ENCODE measurements at places on chromosomes 6 and 20.
A peak's percentile ranks its signal among the peaks of the same experiment; 100 is the strongest.

GRCh38 chr6:110617057-110617456 lies 140.6 kb upstream of the SLC22A16 start:
- peak; percentile 69 for DNase-seq

DNA sequence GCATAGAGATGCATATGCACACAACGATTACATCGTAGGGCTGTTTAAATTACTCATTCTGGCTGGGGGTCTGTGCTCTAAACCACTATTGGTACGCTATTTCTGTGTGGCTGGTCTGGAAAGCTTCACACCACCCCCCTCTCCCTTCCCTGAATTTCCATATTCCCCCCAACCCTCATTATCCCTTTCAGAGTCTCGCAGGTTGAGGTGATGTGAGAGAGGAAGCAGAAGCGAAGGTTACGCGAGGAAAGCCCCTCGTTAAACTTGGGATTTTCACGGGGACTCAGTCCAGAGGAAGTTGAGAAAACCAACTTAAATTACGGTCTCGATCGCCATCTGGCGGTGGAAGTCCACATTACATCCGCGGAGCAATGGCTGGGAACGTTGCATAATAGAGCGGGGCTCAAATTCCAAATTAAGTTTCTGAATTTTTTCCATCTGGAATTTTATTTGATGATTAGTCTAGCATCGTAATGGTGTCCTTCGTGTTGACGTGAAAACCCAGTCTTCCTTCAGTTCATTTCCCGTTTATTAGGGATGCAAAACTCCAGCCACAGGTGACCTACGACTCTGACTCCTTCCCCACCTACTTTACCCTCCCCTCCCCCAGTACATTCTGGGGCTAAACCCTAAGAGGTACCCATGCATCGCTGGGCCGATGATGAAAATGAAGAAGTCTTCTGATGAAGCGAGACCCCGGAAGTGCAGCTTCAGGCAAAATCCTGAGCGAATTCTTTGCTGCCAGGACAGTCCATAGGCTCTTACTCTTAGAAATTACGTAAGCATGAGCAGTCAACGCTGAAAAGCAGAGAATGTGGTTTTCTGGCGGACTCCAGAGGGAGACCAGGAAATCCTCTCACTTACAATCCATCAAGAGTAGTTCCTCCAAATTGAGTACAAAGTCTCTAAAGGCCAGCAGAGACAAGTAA lies 19.7 kb downstream of the HLA-DOB start:
- DNase-seq, result peak; percentile 88

DNA sequence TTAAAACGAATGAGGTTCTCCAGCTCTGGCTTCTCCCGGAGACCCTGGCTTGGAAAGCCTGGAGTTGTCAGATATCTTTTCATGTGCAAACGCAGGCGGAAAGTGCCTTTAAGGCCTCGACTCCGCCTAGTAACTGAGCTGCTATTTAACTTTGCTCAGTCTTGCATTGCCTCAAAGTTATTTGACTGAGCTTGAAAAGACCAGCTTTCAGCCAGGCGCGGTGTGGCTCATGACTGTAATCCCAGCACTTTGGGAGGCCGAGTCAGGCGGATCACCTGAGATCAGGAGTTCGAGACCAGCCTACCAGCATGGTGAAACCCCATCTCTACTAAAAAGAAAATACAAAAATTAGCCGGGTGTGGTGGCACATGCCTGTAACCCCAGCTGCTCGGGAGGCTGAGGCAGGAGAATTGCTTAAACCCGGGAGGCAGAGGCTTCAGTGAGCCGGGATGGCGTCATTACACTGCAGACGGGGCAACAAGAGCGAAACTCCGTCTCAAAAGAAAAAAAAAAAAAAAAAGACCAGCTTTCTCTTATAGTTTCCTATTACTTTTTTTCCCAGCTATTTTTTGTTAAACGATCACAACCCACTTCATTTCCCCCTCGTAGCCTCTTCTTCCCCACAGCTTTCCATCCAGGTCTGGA lies 1.9 kb downstream of the GCNT2 start:
- DNase-seq, result no peak

GRCh38 chr20:4689220-4689619 lies 32.5 kb upstream of the PRND start:
- peak; percentile 54 for DNase-seq

GRCh38 chr6:68655028-68655427 lies 19.9 kb downstream of the ADGRB3 start:
- DNase-seq, result no peak

GRCh38 chr6:2558861-2559801 lies 191.6 kb downstream of the MYLK4 start:
- DNase-seq, result no peak

DNA sequence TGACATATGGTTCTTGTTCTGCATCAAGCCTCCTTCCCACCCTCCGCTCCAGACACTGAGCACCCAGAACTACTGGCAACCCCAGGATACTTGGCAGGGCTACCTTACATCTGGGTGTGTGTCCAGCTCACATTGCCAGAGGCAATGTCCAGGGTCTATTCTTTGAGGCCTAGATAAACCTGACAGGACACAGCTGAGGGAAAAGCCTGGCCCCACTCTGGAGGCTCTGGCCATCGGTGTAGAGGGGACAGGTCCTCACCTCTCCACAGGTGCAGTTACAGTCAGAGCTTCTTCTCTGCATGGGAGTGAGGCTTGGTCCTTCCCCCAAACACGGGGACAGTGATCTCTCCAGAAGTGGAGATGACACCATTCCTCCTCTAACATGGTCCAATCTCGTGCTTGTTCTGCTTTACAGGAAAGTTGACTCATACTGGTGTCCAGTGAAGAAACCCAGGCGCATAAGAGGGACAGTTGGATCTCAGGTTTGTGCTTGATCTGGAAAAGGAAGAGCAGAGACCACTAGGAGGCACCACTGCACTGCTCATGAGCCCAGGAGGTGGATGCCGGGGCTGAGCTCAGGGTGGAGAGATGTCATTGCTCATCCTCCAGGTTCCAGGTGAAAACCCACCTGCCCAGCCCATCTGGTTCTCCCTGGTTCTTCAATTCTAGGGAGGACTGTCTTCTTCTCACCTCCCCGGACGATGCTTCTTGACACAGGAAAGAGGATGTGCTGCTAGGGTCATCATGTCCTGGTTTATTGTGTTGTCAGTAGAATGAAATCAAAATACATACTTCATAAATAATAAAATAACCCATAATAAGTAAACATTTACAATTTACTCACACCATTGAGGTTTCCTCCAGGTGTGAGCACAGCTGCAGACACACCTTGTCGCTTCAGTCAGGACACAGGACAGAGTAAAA lies 14.7 kb downstream of the HLA-F start:
- peak; percentile 85 for DNase-seq

DNA sequence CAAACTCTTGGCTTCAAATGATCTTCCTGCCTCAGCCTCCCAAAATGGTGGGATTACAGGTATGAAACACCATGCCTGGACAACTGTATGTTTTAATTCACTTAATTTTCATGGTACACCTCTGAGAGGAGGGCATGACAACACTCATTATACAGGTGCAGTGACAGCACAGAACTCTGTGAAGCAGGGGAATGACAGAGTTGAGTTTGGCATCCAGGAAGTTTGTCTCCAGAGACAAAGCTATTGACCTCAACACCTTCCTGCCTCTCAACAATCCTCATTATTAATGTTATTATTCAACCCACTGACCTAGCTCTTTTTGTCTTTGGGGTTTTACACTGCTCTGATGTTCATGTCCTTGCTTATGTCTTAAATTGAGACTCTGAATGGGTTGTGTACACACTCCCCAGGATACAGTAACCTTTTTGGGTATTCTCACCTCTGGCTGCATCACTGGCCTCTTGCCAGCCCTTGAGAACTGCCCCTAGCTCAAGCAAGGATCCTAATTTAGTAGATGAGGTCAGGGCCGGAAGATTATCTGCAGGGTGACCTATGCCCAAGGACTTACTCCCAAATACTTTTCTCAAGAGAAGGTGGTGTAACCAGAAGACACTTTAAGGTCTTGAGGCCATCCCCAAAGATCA lies 13.0 kb upstream of the IER3 start:
- DNase-seq, result no peak

- no peak for DNase-seq
Observed at GRCh38 chr6:130838250-130838860, 11.1 kb downstream of the SMLR1 start.

GRCh38 chr6:158361961-158362669 lies 49.9 kb downstream of the TULP4 start:
- DNase-seq, result no peak

GRCh38 chr6:73978330-73978729 lies 282.3 kb downstream of the CD109 start:
- DNase-seq, result no peak

DNA sequence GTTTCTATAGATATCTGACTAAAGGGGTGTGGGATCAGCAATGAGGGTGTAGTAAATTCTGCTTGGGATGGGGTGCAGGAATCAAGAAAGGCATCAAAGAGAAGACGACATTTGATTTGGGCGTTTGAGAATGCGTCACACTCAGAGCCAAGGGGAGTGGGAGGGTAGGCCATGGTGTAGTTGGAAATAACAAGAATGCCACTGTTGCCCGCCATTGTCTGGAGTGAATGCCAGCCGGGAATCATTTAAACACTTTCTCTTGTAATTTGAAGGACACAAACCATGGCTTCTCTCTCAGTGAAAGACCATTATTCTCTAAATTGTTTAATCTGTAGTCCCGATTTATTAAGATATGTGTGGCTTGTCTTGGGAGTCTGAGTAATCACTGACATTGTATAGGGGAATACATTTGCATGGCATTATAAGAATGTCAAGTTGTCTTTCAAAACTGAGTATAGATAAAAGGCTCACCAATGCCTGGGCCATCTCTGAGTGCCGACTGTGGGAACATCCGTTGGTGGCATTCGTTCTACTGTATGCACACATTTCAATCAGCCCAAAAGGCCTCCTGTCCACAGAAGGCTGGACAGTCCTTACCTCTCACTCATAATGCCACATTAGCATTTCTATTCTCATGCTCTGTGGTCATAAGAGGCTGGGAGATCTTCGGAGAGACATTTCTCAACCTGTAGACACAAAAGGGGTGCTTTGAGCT lies 777.8 kb downstream of the KIF16B start:
- no peak for DNase-seq

- DNase-seq, result no peak
Observed at GRCh38 chr6:2919401-2919800, 16.3 kb upstream of the SERPINB9 start.

- no peak for DNase-seq
Observed at GRCh38 chr20:39773380-39774000, 811.3 kb downstream of the DHX35 start.

GRCh38 chr20:21106171-21107017 lies at the start of gene LINC00237:
TSS of gene LINC00237 (minus strand) at chr20:21106358.
- DNase-seq, result no peak

- DNase-seq, result no peak
Observed at GRCh38 chr6:21398741-21399325, 194.7 kb upstream of the SOX4 start.

- DNase-seq, result no peak
Observed at GRCh38 chr6:156174031-156174890, 602.9 kb upstream of the ARID1B start.

DNA sequence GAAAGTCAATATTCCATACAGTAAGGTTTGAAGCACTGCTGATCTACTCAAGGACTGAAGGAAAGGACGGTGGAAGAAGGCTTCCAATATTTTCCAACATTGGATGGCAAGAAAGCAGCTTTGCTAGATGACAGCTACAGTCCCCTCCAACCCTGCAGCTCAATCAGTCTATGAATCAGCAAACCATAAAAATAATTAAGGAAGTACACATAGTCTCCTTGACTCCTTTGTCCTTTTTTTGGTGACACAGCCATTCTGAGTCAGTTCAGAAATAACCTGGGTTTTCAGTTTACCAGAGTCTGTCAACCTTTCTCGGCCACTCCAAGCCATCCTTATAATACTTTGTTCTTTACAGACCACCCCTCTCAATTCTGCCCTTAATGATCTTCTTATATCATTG lies 232.5 kb downstream of the IBTK start:
- DNase-seq, result peak; percentile 48

GRCh38 chr6:22601984-22602383 lies 32.6 kb downstream of the HDGFL1 start:
- no peak for DNase-seq

GRCh38 chr6:143167224-143167623 lies 106.5 kb downstream of the AIG1 start:
- DNase-seq, result no peak

DNA sequence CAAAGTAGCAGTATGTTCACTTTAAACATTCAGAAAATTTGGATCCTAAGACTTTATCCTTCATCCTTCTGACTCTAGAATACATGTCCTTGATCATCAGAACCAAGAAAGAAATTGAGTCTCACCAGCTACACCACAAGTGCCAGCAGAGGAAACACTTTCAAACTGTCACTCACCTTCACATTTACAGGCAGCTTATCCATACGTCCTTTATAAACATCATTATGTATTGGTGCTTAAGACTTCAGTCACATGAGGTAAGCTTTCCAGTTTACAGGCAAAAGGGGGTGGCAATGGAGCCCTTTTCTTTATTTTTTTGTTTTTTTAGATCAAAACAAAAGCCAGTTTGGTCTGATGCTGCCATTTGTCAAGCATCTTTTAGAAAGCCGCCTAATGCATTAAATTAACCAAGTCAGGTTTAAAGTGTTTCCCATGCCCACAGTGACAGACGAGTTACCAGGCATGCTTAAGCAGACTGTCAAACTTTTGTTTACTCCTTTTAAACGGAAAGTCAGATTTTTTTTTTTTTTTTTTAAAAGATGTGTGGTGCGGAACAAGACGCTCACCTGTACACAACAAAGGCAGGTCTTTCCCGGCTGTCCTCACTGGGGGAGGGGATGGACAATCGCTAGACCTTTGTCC lies 952 bp upstream of the BRPF3 start:
- no peak for DNase-seq

- no peak for DNase-seq
Observed at GRCh38 chr6:5068153-5068751, 16.9 kb upstream of the PPP1R3G start.

GRCh38 chr20:62243106-62243505 lies 4.8 kb downstream of the OSBPL2 start:
- no peak for DNase-seq

DNA sequence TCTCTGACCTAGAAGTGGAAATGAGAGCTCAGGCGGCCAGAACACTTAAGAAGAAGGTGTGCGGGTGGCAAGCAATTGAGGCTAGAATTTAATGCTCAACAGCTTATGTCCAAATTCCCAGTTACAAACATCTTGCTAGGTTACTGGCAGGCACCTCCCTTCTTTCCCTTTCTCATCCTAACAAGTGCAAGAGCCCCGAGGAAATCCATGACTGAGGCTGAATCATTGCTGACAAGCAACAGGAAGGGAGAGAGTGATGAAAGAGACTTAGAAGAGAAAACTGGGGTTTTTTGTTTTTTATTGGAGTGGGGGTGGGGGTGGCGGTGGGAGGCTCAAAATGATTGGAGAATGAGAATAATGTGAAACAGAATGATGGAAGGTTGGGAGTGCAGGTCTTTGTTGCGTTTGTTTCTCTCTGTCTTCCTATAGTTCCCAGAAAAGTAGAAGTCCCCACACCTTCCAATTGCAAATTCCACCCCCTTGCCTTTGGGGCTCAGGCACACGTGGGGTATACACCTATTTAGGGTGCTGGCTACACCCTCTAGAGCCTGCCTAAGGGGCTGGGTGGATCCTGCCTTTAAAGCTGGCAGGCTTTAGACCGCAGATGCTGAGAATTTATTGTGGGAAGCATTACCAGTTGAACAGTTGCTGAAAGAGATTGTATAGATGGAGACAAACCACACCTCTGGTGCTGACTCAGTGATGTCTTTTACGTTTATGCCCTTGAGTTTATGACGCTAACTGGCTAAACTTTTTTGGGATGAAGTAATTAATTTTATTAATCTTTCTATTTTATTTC lies 1.4 kb downstream of the FAM83B start:
- DNase-seq, result no peak

- no peak for DNase-seq
Observed at GRCh38 chr6:111683157-111683556, 77.5 kb upstream of the TRAF3IP2 start.

Data from suppressor macrophage (primary cell).